Eye (tissue), 1 donor: ENCODE measurements at places on chromosomes 4 and X.

DNA sequence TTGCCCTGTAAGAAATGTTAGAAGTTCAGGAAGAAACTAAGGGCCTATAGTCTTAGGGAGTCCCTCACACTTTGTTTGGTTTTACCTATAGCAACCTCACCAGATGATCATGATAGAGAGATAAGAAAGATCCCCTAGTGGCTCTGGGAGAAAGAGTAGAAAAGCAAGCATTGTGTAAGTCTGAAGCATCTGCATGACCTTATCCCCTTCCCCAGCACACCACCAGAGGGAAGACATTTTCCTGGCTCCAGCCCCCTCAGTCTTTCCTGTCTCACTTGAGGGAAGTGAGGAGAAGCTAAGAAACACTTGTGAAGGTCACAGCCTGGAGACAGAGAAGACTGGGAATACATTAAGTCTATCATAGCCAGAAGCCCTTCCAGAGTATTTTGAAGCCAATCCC, 154.0 kb downstream of the EVC2 start:
- DNase-seq = no peak

DNA sequence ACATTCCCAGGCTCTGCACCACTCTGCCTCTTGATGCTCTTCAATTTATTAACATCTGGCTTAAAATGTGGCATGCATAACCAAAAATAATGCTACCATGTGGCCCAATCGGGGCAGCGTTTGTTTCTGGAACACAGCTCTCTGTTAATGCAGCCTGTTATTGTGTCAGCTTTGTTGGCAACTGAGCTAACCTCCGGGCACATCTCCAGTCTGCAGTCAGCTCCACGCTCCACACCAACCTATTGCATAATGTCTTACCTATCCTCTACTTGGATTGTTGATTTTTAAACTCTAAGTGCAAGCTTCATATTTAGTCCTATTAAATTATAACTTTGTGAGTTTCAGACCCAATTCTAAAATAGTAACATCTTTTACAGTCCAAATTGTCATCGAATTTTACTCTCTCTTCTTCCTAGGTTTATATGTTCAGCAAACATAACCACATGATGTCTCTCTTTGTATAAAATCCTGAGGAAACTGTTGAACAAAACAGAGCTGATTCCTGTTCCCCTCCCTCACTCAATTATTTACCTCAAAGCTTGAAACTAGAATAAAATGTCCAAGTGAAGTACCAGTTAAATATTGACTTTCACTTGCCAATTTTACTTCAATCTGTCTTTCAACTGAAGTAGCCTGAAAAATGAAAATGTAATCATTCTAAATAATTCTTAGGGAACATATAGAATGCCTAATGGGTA, 92.2 kb upstream of the RAPGEF2 start:
- no peak for DNase-seq

DNA sequence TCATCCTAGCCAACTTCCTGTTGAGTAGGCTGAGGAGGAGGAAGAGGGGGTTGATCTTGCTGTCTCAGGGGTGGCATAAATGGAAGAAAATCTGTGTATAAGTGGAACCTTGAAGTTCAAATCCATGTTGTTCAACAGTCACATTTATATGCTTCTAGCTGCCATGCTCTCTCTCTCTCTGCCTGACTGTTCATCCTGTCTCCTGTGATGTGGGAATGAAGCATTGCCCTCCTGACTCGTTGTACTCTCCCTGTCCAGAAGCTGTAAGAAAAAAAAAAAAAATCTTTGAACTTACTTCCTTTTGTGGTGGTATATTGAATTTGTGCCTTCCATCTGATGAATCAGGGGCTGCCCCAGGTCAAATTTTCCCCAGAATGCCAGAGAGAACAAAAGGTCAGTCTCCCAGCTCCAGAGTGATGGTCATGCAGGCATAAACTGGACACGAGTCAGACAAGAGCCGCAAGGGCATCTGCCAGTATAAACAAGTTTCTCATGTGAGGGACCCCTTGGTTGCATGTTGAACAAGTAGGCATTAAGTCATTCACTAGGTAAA, 257.0 kb downstream of the IDS start:
- DNase-seq = no peak

GRCh38 chr4:34202154-34202553, 2042.2 kb downstream of the ARAP2 start:
- no peak for DNase-seq

DNA sequence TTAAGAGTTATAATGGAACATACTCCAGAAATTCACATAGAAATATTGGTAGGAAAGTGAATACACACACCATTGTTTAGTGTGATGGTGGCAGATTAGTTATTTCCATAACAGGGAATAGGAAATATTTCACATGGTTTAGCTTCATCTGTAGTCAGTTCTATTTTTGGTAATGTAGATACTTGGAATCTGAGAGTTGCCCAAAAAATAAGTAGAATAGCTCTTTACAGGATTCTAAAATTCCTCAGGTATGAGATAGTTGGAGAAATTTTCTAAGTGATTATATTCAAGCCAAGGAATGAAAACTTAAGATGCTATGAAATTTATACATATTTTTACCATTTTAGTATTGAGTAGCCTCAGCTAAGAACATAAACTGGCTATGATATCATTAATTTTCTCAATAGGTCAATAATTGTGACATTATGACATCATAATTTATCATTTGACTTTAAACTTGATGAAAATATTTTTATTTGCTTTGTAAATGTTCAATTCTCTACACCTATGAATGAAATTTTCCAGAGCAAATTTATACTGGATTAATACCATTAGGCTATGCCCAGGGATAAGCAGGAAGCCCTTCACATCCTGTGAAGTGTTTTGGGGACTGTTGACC, 35.8 kb downstream of the CPEB2 start:
- DNase-seq = no peak

DNA sequence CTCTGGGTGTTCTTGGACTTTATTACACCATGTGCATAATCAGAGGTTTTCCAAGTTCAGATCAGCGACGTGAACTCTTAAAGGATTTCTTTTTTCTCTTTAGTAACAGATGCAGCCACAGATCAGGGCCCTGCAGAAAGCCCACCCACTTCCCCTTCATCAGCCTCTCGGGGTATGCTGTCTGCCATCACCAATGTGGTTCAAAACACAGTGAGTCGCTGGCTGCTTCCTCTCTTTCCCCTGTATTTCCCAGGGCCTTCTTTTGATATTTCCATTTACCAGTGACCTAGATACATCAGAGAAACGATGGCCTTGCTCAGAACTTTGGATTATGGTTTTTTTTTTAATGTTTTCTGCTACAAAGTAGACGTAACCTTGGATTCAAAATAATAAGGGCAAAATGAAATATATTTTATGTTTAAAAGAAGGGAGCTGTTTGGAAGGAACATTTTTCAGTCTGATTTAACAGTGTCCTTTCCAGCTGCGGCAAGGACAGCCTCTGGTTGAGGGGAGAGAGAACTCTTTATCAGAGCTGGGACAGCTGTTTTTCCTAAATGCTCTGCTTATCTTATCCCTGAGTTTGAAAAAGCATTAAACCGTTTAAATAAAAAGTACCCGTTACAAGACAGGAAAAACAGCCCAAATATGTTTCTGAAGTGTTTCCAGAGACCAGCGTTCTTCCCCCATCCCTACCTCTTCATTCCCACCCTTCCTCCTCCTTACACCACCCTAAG, 38.2 kb downstream of the FAM114A1 start:
- no peak for DNase-seq

DNA sequence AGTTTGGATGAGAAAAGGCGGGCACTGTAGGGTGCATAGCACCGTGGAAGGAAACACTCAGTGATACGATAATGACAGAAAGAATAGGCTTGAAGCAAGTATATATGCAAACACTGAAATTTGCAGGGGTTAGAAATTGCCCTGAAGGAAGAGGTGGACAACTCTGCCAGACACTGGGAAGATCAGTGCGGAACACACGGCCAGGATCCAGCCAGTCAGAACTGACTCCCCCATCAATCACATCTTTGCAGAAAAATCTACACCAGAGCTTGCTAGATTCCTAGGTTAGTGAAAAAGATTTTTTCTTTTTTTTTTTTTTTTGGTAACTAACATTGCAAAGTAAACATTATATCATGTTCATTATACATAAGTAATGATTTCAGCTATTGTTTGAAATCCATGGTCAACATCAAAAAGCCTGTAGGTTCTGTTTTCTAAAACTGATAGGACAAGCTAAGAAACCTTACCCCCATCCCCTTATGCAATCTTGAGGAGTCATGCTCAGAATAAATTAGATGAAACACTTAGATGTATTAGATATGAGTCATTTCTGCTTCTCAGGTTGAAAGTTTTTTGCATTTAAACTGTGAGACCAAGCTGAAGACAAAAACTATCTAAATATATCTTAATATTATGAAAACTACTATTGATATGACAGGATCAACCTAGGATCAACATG, 38.9 kb downstream of the TRIML1 start:
- DNase-seq = no peak
